Peyer's patch (tissue), 4 donors: ENCODE measurements at places on chromosomes 7 and 10. TPM values are rescaled to one million over a fixed set of nuclear protein-coding genes. Genes with fewer than 3 reads are reported as not detected.

- no peaks in the 10 kb centered on the region for H3K4me1 ChIP-seq
- H3K27me3 ChIP-seq = no peaks in the 10 kb centered on the region
- no peak overlapping the region for H3K27ac ChIP-seq
- peaks cover 22% of the 10 kb centered on the region for H3K36me3 ChIP-seq
Measured at GRCh38 chr7:101913851-101914250, 96.4 kb downstream of the CUX1 start.

- H3K36me3 ChIP-seq = no peaks in the 10 kb centered on the region
- no peak overlapping the region for H3K4me3 ChIP-seq
- DNase-seq = no peak
- H3K27ac ChIP-seq = peak overlapping the region; percentile 13
- no peaks in the 10 kb centered on the region for H3K27me3 ChIP-seq
- no peaks in the 10 kb centered on the region for H3K4me1 ChIP-seq
Measured at GRCh38 chr10:3136336-3136735, 36.2 kb downstream of the PITRM1 start.

DNA sequence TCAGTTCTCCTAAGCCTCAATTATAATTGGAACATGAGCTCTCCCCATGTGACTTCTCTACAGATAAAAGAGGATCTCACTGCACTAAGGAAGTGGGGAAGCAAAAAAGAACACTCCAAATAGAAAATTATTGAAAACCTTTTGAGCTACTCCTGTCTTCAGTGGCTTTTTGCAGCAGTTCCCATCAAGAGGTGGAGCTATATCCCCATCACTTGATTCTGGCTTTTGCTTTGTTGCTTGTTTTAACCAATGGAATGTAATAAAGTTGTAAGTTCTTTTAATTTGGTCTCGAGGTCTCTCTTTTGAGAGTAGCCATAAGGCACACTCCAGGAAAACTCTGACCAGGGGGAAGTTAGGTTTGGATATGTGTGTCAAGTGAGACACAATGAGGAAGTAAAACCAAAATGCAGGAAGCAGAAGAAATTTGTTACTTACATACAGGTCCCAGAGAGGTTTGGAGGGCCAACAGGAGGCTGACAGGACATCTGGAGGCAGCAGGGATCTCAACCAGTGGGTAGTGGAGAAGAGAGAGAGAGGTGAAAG, 569.4 kb downstream of the HTR7 start:
- no peak overlapping the region for H3K27ac ChIP-seq
- no peaks in the 10 kb centered on the region for H3K4me1 ChIP-seq
- no peaks in the 10 kb centered on the region for H3K36me3 ChIP-seq
- no peak overlapping the region for H3K4me3 ChIP-seq
- DNase-seq = no peak

DNA sequence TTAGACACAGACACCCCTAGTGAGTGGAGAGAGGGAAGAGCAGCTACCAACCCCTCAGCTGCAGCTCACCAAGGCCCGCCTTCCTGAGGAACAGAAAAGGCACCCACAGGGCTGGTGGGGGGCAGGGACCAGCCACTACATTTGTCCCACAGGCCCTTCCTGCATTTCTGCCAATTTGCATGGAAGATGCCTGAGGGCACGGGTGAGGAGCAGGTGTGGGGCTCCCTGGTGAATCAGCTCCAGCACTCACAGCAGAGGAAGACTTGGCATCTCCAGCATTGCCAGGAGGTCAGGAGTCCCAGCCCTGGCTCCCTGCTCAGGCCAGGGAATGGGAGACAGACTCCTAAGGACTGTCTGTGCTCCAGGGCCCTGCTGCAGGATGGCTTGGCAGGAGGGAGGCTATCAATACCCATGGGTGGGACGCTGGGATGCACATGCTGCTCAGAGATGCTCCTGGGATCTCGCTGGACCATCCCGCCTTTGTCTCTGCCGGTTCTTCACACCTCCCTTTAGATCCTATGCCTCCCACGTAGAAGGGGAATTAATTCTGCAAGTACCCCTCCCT, 109.7 kb downstream of the SLIT1 start:
- H3K4me1 ChIP-seq = no peaks in the 10 kb centered on the region
- H3K27me3 ChIP-seq = no peaks in the 10 kb centered on the region
- no peak overlapping the region for H3K27ac ChIP-seq
- no peak overlapping the region for H3K4me3 ChIP-seq
- no peaks in the 10 kb centered on the region for H3K36me3 ChIP-seq
- no peak for DNase-seq

GRCh38 chr10:67780759-67781538, 57.0 kb downstream of the DNAJC12 start:
- no peak overlapping the region for H3K4me3 ChIP-seq
- H3K4me1 ChIP-seq = no peaks in the 10 kb centered on the region
- no peaks in the 10 kb centered on the region for H3K36me3 ChIP-seq
- no peaks in the 10 kb centered on the region for H3K27me3 ChIP-seq
- no peak overlapping the region for H3K27ac ChIP-seq

Gene ANKRD61
- not detected for total RNA-seq

DNA sequence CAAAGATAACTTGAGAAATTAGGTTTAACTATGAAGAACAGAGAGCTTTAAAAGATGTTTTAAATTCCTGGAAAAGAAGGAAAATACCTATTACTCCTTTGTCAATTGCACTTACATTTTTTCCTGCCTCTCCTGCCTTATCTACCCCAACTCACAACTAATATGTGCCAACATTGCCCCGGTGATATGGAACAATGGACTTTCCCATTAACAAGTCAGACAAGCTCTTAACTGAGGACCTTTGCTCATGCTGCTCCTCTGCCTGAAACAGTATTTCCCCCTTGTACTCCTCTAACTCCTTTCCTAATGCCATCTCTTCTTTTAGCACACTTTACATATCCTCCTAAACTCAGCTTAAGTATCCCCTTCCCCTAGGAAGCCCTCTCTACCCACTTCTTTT, 4.8 kb upstream of the ACTA2 start:
- no peak for DNase-seq
- H3K27me3 ChIP-seq = no peaks in the 10 kb centered on the region
- H3K4me1 ChIP-seq = no peaks in the 10 kb centered on the region

Gene KCND2
- not detected for total RNA-seq

DNA sequence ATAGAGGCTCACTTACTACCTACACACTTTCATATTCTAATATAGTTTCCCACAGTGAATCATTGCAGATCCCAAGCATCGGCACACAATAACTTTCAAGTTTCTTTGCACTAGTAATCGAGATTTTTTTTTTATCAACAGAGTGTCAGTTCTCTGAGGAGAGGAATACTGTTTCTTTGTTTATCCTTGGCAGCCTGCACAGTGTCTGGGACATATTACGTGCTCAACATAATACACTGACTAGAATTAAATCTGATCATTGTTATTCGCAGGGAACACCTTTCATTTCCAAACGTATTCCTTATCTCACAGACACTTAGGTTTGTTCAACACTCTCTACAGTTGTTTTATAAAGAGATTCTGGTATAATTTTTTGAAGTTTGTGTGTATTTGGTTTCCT, 95.3 kb downstream of the CACNA2D1 start:
- no peaks in the 10 kb centered on the region for H3K27me3 ChIP-seq
- H3K4me3 ChIP-seq = no peak overlapping the region
- no peak overlapping the region for H3K27ac ChIP-seq
- no peaks in the 10 kb centered on the region for H3K4me1 ChIP-seq

Gene CFAP46
- not detected for total RNA-seq

GRCh38 chr7:41861642-41862041, 158.8 kb upstream of the INHBA start:
- no peaks in the 10 kb centered on the region for H3K36me3 ChIP-seq
- no peak overlapping the region for H3K27ac ChIP-seq
- no peak for DNase-seq
- no peaks in the 10 kb centered on the region for H3K27me3 ChIP-seq

GRCh38 chr10:98173260-98173659, 38.8 kb downstream of the R3HCC1L start:
- H3K27me3 ChIP-seq = no peaks in the 10 kb centered on the region
- no peak for DNase-seq
- no peaks in the 10 kb centered on the region for H3K4me1 ChIP-seq
- H3K27ac ChIP-seq = no peak overlapping the region

Gene CPED1
- total RNA-seq = 4.4 TPM

GRCh38 chr10:20871970-20872369, 25.1 kb downstream of the NEBL start:
- no peak for DNase-seq
- no peak overlapping the region for H3K27ac ChIP-seq
- no peak overlapping the region for H3K4me3 ChIP-seq
- H3K4me1 ChIP-seq = no peaks in the 10 kb centered on the region
- H3K36me3 ChIP-seq = no peaks in the 10 kb centered on the region

Gene DNA2
- 15.4 TPM for total RNA-seq

GRCh38 chr10:90968328-90969081, 47.6 kb upstream of the ANKRD1 start:
- H3K4me3 ChIP-seq = no peak overlapping the region
- H3K4me1 ChIP-seq = no peaks in the 10 kb centered on the region
- no peaks in the 10 kb centered on the region for H3K36me3 ChIP-seq
- DNase-seq = no peak

GRCh38 chr10:11742009-11742778, at the start of gene ECHDC3:
Gene ECHDC3 (plus strand): TSS chr10:11742382. CDS start chr10:11742577, 195 bp downstream.
- H3K36me3 ChIP-seq = no peaks in the 10 kb centered on the region
- peak; percentile 78 for DNase-seq
- peaks cover 4% of the 10 kb centered on the region for H3K4me1 ChIP-seq
- peak within 1 kb of the TSS; percentile 22 for H3K27ac ChIP-seq

Gene PSD
- not detected for total RNA-seq

Gene AZGP1
- 3.3 TPM for total RNA-seq

DNA sequence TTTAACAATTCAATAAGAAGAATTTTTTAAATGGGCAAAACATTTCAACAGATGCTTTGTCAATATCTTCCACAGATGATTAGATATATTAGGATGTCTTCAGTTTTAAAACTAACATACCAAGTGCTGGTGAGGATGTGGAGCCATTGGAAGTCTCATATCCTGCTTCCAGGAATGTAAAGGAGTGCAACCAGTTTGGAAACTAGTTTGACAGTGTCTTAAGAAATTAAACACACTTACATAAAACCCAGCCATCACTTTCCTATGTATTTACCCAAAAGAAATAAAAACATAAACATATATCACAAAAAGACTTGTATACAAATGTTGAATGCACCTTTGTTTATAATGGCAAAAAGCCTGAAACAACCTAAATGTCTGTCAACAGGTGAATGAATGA, 13.3 kb upstream of the AGK start:
- H3K4me1 ChIP-seq = no peaks in the 10 kb centered on the region
- no peaks in the 10 kb centered on the region for H3K27me3 ChIP-seq
- DNase-seq = no peak
- H3K36me3 ChIP-seq = no peaks in the 10 kb centered on the region
- no peak overlapping the region for H3K4me3 ChIP-seq

GRCh38 chr7:49885593-49886285, 112.3 kb downstream of the VWC2 start:
- H3K27ac ChIP-seq = no peak overlapping the region
- DNase-seq = no peak
- no peak overlapping the region for H3K4me3 ChIP-seq
- no peaks in the 10 kb centered on the region for H3K27me3 ChIP-seq

GRCh38 chr10:88838766-88839350, 12.8 kb downstream of the ANKRD22 start:
- no peaks in the 10 kb centered on the region for H3K36me3 ChIP-seq
- no peak overlapping the region for H3K4me3 ChIP-seq
- no peaks in the 10 kb centered on the region for H3K4me1 ChIP-seq
- no peaks in the 10 kb centered on the region for H3K27me3 ChIP-seq

DNA sequence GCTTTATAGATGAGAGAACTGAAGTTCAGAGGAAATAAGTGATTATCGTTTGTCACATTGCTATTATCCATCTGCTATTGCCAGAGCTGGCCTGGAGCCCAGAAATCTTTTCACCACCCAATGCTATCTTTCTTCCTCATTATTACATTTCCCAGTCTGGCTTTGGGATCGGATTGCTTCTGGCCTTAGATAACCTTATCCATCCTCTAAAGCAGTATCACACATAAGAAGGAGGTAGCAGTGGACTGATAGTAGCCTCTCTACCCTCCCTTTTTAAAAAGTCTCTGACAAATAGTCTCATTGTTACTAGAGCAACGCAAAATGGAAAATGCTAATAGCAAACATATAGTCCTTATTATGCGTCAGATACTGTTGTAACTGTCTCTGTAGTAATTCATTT, 1.3 kb upstream of the CLDN12 start:
- DNase-seq = no peak
- peaks cover 21% of the 10 kb centered on the region for H3K4me1 ChIP-seq
- H3K27ac ChIP-seq = no peak overlapping the region
- H3K36me3 ChIP-seq = peaks cover 14% of the 10 kb centered on the region

DNA sequence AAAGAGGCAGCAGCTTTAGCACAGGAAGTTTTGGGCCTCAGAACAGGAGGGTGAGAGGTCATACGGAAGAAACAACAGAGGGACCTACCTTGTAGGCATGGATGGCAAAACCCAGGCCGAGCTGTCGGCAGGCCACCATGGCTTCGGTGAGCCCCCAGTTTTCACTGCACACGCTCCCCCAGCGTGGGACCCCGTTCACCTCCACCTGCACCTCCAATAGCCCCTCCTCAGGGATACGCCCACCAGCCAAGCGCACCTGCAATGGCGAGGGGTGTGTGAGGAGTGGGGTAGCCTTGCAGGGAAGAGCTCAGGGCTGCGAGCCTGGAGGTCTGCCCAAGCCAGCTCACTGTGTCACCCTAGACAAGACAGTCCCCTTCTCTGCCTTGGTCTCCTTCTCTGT, 11.3 kb downstream of the LOXL4 start:
- no peak for DNase-seq
- no peaks in the 10 kb centered on the region for H3K4me1 ChIP-seq
- no peaks in the 10 kb centered on the region for H3K36me3 ChIP-seq
- no peaks in the 10 kb centered on the region for H3K27me3 ChIP-seq
- no peak overlapping the region for H3K27ac ChIP-seq

Gene TDRD1
- 1.7 TPM for total RNA-seq

DNA sequence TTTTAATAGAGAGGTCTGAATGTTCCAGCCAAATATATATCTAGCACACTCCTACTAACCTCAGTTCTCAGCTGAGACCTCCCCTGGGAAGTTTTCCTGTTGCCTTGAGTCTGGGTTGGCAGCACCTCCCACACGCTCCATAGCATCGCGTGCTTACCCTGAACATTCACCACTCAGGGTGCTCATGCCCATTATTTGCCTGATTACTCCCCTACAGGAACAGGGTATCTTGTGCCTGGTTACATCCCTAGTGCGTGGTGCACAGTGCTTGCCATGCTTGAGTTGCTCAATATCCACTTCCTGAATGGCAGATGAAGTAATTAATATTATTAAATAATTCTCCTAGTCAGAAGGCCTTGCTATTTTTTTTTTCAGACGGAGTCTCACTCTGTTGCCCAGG, 269.9 kb upstream of the IMMP2L start:
- no peak overlapping the region for H3K27ac ChIP-seq
- no peaks in the 10 kb centered on the region for H3K4me1 ChIP-seq
- no peak overlapping the region for H3K4me3 ChIP-seq
